Stimulated activated CD8-positive, alpha-beta memory T cell treated with anti-CD3 and anti-CD28 coated beads, Interleukin-12 subunit alpha, Interleukin-12 subunit beta, amount 100 ng/mL, for 4 hours (primary cell): ENCODE measurements at places on chromosomes 1 and 21.

DNA sequence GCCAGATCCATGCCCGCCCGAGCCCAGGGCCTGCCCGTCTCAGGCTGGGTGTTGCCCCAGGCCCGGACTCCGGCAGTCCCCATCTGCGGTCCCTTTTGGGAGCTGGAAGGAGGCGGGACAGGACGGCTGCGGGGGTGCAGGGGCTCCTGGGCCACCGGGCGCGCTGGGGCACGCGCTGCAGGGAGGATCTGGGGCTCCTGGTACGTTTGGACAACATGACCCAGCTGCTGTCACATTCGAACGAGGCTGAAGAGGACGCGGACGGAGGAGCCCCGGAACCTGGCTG, 6.6 kb upstream of the CALML6 start:
- no peak for DNase-seq

DNA sequence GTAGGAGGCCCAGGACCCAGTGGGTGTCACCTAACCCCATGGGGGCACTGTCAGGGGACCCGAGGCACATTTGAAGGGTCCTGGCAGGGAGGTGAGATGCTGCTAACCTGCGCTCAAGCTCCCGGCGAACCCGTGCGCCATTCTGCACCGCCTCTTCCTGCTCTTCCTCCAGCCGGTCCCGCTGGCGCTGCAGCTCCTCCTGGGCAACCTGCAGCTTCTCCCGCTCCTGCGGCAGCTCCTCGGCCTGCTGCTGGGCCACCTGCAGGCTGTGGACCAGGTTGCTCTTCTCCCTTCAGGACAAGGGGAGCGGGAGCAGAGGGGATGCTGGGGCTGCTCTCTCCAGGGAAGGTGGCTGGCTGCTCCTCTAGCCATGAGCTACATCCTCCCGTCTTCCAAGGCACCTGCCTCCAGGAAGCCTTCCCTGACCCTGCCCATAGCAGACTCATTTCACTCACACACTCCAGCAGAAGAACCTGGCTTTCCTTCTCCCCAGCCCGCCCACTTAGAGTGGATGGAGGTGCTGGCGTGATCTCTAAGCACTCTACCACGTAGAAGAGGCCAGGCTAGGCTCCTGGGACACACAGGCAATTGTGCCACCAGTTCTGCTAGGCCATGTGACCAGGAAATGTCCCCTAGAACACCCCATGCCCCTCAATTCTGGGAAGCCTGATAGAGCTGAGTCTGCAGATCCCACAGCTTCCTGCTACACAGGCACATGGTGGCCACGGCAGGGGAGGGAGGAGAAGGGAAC, 15.2 kb upstream of the NBPF1 start:
- DNase-seq = no peak

DNA sequence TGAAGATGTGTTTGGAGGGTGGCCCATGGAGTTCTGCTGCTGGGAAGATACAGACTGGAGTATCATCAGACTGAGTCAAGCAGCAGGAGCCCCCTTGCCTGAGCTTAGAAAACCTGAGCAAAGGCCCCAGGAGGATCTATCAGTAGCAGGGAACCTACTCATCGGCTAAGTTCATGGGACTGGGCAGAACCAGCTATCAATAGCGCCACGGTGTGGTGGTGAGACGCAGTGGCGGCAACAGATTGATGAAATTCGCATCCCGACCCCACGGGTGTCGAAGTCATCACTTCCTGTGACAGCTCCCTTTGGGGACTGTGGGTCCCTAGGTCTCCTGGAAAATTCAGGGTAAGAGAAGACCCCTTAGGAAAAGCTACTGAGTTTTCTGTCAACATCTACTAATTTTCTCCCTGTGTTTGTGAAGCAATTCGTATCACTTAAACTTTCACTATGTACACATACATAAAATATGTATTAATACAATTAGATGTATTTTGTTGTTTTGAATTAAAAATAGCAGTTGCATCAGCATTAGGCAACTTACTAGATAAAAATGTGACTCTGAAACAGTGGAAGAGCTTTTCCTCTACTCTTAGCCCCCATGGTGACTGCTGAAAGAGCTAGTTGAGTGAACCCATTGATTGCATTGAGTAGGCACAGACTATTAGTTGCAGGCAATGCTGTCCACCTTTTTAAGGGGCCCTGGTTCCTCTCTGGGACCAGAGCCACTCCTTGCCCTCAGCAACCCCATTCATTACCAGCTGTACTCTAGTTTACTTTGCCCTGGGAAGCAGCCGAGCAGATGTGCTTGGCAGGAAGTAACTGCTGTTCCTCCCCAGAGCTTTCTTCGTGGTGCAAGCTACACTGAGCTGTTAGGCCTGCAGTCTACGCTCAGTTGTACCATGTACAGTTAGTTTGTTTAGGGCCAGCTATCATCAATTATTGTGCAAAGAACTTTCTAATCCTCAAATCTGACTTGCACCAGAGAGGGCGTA, 7.3 kb upstream of the CACNA1S start:
- no peak for DNase-seq

GRCh38 chr1:243667133-243667532, 182.9 kb downstream of the AKT3 start:
- DNase-seq = no peak

DNA sequence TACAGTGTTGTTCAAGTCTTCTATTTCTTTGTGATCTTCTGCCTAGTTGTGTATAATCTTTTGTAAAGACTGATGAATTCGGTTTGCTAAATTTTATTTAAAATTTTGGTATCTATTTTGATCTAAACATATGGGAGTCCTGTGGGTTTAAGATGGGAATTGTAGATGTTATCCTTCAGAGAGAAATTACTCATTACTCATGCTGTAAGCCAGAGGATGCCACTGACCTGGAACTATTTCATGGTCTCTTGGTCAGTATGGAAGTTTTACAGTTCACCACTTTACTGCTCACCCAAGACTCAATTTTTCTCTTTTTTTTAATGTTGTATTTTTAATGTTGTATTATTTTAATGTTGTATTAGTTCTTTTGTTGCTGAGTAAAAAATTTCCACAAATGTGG, 138.6 kb upstream of the B3GALT2 start:
- DNase-seq = no peak

DNA sequence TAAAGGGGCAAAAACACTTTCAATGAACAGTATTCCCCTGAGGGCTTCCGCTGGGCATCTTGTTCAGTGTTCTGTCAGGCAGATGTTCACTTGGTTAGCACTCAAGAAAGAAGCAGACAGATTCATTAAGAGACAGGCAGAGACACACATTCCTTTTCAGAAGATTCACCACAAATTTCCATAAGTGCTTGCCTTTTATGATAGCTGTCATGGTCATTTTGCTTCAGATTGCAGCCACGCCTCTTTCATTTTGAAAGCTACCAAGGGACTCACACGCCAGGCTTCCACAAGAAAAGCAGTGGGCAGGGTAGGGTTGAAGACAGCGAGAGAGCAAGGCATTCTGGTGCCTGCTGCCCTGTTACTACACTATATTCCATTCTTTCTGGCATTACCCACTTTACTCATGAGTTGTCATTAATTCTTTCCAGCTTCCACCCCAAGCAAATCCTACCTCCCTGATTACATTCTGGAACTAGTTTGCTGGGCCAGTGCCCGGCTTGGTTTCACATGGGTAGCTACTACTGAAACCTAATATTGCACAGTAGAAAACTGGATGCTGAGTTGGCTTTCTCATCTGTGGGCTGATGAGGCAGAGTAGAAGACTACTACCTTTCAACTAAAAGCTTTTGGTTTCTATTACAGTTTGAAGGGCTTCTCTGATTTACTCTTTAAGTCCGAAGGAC, 91.2 kb upstream of the COL24A1 start:
- no peak for DNase-seq

DNA sequence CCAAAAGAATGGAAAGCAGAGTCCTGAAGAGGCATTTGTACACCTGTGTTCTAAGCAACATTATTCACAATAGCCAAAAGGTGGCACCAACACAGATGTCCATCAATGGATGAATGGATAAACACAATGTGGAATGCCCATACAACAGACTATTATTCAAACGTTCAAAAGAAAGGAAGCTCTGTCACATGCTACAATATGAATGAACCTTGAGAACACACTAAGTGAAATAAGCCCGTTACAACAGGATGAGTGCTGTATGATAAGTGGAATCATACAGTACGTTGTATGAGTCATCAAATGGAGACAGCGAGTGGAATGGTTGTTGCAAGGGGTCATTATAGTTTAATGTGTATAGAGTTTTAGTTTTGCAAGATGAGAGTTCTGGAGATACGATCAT, 80.1 kb downstream of the SH3BGR start:
- DNase-seq = no peak

- DNase-seq = no peak
Measured at GRCh38 chr1:98693385-98693784, 31.9 kb downstream of the SNX7 start.

- DNase-seq = no peak
Measured at GRCh38 chr21:38295997-38296764, 39.4 kb downstream of the KCNJ15 start.

- no peak for DNase-seq
Measured at GRCh38 chr1:89390707-89391106, 26.8 kb downstream of the GBP6 start.

DNA sequence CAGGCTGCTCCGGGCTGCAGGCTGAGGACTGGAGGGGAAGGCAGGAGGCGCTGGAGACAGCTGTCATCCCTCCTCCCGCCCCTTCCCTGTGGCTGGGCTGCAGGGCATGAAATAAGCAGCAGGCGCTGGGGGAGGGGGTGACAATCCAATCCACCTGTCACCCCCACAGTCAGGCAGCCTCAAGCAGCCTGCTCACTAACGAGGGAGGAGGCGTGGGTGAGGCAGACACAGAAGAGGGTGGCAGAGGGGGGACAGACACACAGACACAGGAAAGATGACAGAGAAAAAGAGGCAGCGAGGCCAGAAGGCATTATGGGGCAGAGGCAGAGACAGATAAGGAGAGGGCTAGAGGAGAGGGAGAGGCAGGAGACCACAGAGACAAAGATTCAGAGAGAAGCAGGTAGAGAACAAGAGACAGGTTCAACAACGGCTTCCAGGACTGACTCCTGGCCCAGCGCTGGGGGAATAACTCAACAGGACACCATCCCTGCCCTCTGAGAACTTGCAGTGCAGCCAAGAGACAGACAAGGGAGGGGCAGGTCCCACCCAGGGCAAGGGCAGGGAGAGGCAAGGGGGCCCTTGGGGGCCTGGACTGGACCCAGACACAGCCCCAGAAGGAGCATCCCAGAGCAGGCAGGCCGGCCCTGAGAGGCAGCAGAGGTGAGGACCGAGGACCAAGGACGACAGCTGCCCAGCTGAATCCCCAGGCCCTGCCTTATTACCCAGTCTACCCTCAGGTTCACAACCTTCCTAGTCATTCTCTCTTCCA, 11.2 kb downstream of the MEF2D start:
- DNase-seq = peak; percentile 47

DNA sequence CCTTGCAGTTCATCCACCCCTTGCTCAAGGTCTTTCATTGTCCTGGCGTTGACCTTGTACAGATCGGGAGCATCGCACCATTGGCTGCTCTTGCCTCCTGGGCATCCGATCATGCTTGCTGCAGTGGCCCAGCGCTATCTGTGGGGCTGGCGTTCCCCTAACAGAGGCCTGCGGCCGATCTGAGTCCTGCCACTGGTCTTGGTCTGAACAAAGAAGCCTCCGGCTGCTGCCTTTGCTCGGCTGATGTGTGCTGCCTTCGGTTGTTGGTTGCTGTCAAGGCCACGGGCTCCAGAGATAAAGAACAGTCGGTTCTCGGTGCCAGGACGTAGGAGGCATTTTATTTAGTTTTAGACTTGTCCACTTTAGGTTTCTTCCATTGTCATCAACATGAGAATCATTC, 39.0 kb downstream of the PCNT start:
- DNase-seq = no peak

DNA sequence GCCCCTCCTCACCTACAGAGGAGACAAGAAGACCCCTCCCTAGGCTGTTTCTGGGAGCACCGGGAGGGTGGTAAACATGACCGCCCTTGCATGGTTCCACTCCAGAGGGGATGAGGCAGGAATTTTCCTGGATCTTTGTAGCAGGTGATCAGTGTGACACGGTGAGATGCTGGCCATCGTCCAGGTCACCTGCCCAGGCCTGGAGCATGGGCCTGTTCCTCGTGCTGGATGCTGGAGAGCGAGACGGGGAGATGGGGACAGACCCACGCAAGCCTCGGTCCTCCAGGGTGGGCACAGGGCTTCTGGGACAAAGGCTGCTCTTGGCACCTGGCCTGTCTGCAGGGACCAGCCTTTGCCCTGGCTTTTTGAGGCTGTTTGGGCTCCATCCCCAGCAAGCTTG, 46.2 kb downstream of the DMRTB1 start:
- DNase-seq = no peak

GRCh38 chr1:232509570-232509969, 120.4 kb downstream of the SIPA1L2 start:
- DNase-seq = no peak

GRCh38 chr1:111989531-111990025, at the start of gene KCND3:
TSS of gene KCND3 (minus strand) at chr1:111989668.
- no peak for DNase-seq

GRCh38 chr1:47972864-47973432, 24.2 kb downstream of the TRABD2B start:
- no peak for DNase-seq

DNA sequence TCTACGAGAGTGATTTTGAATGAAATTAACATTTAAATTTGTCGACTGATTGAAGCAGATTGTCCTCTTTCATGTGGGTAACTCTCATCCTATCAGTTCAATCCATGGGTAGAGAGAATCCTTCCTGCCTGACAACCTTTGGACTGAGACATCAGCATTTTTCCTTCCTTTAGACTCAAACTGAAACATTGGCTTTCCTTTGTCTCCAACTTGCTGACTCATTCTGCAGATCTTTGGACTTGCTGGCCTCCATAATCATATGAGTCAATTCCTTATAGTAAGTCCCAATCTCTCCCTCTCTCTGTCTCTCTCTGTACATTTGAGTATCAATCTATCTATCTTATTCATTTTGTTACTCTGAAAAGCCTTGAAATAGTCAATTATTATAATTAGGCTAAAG, 416.7 kb downstream of the LRRIQ3 start:
- DNase-seq = no peak

GRCh38 chr1:32539584-32540571, 651 bp downstream of the ZBTB8A start:
- no peak for DNase-seq
